Ovary (tissue), 10 donors: ENCODE measurements at places on chromosomes 13 and 19.

GRCh38 chr13:59346999-59347723 lies 816.6 kb downstream of the DIAPH3 start:
- no peak overlapping the region for H3K27ac ChIP-seq
- no peak for DNase-seq
- no peaks in the 10 kb centered on the region for H3K27me3 ChIP-seq
- no peak overlapping the region for H3K4me3 ChIP-seq

GRCh38 chr13:94343243-94343585 lies 136.3 kb downstream of the DCT start:
- H3K27me3 ChIP-seq, result no peaks in the 10 kb centered on the region
- H3K27ac ChIP-seq, result no peak overlapping the region
- H3K36me3 ChIP-seq, result no peaks in the 10 kb centered on the region
- peaks cover 9% of the 10 kb centered on the region for H3K4me1 ChIP-seq
- H3K4me3 ChIP-seq, result no peak overlapping the region

DNA sequence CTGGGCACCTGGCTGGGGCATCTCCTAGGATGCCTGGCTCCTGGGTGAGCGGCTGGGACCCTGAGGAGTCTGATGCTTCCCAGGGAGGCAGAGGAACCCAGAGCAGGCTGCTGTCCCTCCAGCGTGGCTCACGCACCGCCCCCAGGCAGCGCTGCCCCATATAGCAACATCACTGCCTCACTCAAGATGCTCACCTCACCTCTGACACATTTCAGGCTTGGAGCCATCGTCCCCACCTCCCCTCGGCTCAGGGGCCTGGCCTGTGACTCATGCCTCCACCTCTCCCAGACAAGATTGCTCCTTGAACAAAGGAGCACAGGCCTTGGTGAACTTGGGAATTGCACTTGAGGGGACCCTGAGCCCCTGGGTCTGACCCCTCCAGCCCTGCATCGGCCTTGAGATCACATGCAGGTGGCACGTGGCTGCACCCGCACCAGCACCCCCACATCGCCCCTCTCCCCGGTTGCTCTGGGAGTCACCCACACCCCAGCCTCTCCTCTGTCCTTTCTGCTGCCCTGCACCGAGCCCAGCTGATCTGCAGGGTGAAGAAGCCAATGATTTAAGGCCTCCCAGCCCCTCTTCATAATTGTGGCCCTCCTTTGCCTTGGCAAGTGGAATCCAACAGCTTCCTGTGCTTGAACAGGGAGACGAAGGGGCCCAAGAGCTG lies 11.2 kb downstream of the CEBPA start:
- H3K36me3 ChIP-seq, result no peaks in the 10 kb centered on the region
- DNase-seq, result no peak
- H3K27me3 ChIP-seq, result no peaks in the 10 kb centered on the region
- H3K4me3 ChIP-seq, result no peak overlapping the region

GRCh38 chr19:40424637-40425449 lies 949 bp downstream of the SERTAD1 start:
- peaks cover 2% of the 10 kb centered on the region for H3K4me1 ChIP-seq
- peak overlapping the region; percentile 96 for H3K27ac ChIP-seq
- no peak for DNase-seq

DNA sequence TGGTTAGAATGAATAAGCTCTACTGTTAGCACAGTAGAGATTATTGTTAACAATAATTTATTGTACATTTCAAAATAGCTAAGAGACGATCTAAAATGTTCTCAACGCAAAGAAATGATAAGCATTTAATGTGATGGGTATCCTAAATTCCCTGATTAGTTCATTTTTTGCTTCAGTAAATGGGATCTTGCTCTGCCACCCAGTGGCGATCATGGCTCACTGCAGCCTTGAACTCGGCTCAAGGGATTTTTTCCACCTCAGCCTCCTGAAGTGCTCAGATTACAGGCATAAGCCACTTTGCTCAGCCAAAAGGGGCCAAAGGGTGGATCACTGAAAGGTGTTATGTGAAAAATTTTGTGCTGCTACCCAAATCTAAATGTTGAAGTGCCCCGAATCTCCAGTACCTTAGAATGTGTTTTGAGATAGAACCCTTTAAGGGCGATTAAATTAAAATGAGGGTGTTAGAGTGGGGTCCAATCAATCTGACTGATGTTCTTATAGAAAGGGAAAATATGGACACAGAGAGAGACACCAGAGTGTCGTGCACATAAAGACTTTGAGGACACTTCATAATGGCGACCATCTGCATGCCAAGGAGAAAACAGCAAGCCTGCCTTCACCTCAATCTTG lies 31.5 kb upstream of the ZNF766 start:
- H3K4me3 ChIP-seq, result no peak overlapping the region
- H3K36me3 ChIP-seq, result no peaks in the 10 kb centered on the region
- H3K27me3 ChIP-seq, result no peaks in the 10 kb centered on the region
- H3K27ac ChIP-seq, result no peak overlapping the region
- DNase-seq, result peak; percentile 51
- H3K4me1 ChIP-seq, result no peaks in the 10 kb centered on the region

DNA sequence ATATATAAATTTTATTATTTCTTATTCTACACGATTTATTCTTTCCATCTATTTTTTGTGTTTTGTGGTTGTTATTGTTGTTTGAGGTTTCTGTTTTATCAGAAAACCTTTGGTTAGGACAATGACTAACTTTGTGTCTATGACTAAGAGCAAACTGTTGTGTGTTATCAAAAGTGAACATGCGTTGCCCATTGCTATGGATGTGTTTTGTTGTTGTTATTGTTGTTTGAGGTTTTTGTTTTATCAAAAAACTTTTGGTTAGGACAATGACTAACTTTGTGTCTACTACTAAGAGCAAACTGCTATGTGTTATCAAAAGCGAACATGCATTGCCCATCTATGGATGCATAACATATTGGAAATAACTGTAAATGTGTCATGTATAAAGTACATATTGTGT lies 692.3 kb downstream of the SLITRK1 start:
- no peaks in the 10 kb centered on the region for H3K36me3 ChIP-seq
- no peak for DNase-seq
- H3K4me3 ChIP-seq, result no peak overlapping the region
- H3K27me3 ChIP-seq, result no peaks in the 10 kb centered on the region

DNA sequence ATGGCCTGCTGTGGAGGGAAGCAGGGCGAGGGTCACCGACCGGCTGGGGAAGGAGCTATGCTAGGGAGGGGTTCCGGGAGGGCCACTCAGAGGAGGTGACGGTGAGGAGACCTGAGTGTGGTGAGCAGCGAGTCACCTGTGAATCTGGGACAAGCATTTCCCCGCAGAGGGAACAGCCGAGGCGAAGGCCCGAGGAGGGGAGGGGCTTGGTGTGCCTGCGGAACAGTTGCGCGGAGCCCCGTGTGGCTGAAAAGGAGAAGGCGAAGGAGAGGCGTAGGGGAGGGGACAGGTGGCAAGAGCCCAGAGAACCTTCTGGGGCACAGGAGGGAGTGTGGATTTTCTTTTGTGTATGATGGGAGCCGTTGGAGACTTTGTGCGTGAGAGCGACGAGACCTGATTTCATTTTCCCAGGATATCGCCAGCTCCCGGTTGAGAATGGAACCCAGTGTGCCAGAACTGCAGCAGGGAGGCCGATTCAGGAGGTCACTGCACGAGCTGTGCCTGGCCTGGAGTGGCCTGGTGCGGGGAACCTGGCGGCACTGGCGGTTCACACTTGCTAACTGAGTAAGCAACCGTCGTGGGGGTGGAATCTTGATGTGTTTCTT lies 117.7 kb upstream of the ZNF507 start:
- no peak for DNase-seq
- H3K36me3 ChIP-seq, result no peaks in the 10 kb centered on the region
- H3K27ac ChIP-seq, result no peak overlapping the region
- no peaks in the 10 kb centered on the region for H3K4me1 ChIP-seq

GRCh38 chr19:15672580-15673175 lies at the start of gene CYP4F12:
Gene CYP4F12, plus strand, starts transcription at chr19:15673087. Its CDS starts 443 bp downstream, at chr19:15673530.
- no peak within 1 kb of the TSS for H3K4me3 ChIP-seq
- peak; percentile 80 for DNase-seq
- no peaks in the 10 kb centered on the region for H3K27me3 ChIP-seq
- no peak within 1 kb of the TSS for H3K27ac ChIP-seq
- H3K36me3 ChIP-seq, result no peaks in the 10 kb centered on the region
